ENCODE measurements at places on chromosomes 1 and 21.

DNA sequence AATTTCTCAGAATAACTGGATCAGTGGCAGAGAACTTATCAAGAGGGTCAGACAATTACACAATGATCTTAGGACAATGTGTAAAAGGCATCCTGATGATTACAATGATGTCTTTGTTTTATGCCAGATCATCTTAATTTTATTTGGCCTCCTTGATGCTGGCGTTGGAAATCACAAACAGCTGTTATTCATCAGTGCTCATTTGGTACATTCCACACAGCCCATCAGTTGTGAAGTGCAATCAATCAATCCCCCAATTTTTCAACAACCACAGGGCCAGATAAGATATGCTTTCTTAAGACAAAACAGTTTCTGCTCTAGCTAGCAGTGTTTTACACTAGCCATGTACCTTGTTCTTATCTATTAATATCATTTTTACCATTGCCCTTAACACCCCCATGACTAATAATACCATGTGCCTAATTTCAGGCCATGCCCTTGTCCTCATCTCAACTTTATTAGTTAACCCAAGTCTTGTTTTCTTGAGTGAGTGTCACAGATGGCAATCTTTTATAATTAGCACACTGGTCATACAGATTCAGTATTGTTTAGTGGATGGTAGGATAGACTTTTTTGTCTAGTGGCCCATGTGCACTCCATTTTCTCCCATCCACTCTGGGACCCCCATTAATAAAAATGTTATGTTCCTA lies 40.8 kb upstream of the COL24A1 start:
- no peak for DNase-seq

DNA sequence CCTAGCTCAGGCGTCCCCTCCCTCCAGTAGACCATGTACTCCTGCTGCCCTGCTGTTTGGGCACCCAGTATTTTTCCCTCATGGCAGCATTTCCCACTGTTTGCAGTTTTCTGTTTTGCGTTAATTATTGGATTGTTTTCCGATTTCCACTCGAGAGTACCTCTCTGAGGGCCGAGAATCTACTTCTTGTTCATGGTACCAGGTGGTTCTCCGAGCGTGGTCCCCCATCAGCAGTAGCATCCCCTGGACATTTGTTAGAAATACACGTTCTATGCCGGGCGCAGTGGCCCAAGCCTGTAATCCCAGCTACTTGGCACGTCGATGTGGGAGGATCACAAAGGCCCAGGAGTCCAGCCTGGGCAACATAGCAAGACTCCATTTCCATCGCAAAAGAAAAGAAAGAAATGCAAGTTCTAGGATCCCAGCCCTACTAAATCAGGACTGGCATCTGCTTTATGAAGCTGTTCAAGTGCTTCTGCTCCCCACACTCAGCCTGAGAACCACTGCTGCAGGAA lies 690 bp downstream of the RRP1 start:
- DNase-seq = no peak

DNA sequence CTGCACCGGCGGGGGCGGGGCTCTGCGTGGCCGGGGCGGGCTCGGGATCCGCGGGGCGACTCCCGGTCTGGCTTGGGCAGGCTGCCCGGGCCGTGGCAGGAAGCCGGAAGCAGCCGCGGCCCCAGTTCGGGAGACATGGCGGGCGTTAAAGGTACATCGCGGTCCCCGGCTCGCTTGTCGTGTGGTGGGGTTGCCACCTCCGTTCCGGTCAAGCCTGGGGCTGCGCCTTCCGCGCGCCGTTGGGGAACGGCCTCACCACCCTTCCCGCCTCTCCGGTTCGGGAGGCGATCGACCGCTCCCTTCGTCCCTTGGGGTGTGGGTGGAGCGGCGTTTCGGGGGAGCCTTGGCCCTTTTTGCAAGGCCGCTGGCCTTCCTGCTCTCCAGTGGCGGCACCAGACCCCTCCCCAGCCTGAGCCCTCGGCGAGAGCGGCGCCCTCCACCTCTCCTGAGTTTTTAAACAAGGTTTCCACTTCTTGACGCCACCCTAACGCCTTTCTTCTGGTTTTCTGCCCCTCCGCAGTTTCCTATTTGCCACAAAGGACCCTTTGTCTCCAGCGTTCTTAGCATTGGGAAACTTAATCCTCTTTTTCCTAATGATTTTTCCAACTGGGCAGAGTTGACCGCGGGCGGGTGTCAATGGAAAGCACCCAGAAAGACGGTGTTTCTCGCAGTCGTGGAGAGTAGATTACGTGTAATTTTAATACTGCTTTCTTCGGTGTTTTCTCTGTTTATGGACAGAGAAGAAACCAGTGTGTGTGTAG lies at the start of the genes LEPR and LEPROT:
Gene LEPR, plus strand, starts transcription at position 79 of the 761 bp plus-strand sequence. CDS start 144,898 bp downstream, outside the sequence.
Gene LEPROT, plus strand, starts transcription at position 79 of the 761 bp plus-strand sequence. Its CDS starts 57 bp downstream, at position 136.
- DNase-seq = no peak

DNA sequence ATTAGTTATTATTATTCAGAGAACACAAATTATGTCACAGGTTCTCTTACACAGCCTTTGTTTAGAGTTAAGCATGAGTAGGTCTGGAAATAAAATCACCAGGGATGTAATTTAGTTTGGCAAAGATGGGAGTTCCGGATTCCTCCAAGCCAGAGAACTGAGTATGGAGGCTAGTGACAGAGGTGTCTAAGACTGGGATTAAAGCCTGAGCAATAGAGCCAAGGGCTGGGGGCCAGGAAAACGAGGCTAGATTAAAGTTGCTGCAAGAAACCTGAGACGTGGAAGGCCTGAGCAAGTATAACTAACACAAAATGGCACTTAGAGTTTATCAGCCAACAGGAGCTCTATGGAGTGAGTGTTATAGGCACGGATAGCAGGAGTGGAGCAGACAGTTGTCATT lies 381.6 kb downstream of the SRGAP2C start:
- no peak for DNase-seq

- no peak for DNase-seq
These were observed 36.6 kb downstream of the CAPZB start for GRCh38 chr1:19448491-19449439.

DNA sequence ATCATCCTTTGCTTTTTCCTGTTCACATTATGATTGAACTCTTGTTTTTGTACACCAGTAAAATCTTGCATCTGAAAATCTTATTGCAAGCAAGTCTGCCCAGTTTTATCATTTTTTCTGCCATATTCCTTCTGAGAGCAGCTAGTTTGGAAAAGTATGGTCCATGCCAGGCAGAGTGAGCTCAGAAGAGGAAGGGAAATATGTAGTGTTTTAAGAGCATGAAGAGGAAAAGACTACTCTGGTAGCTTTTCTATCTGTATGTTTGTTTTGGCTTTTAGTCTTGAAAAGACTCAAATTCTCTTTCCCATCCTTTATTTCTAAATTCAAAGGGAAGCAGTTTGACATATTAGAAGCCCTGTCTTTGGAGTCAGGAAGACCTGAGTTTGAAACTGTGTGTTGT lies 125.8 kb downstream of the NFIA start:
- no peak for DNase-seq

DNA sequence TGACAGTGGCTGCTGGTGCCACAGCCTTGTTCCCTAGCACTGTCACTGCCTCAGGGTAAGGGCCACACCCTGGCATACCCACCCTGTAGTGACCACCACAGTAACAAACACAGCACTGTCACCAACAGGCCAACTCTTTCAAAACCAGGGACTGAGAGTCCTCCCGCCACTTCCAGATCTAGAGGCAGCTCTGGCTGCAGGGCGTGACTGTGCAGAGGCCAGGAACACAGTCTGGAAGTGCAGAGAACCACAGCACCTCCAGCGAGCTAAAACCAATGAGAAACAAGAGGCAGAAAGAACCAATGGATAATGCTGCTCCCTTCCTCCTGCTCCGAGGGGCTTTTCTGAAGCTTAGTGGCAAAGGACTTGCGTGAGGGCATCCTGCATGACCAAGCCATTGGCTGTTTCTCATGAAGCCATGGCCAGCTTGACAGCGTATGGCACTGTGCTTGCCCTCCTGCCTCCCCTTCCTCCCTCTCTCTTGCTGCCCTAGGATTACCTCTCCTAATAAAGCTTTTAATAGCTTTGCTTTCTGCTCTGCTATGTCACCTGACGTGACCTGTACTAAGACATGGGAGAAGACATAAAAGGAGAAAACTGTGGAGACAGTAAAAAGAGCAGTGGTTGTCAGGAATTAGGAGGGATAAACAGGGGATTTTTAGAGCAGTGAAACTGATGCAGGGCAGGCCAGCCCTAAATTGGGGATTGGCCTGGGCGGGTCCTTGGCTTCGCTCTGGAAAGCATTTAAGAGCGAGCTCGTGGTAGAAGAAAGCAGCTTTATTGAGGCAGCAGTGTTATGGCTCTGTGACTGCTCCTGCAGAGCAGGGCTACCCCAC lies 7.2 kb downstream of the PARP1 start:
- DNase-seq = no peak

DNA sequence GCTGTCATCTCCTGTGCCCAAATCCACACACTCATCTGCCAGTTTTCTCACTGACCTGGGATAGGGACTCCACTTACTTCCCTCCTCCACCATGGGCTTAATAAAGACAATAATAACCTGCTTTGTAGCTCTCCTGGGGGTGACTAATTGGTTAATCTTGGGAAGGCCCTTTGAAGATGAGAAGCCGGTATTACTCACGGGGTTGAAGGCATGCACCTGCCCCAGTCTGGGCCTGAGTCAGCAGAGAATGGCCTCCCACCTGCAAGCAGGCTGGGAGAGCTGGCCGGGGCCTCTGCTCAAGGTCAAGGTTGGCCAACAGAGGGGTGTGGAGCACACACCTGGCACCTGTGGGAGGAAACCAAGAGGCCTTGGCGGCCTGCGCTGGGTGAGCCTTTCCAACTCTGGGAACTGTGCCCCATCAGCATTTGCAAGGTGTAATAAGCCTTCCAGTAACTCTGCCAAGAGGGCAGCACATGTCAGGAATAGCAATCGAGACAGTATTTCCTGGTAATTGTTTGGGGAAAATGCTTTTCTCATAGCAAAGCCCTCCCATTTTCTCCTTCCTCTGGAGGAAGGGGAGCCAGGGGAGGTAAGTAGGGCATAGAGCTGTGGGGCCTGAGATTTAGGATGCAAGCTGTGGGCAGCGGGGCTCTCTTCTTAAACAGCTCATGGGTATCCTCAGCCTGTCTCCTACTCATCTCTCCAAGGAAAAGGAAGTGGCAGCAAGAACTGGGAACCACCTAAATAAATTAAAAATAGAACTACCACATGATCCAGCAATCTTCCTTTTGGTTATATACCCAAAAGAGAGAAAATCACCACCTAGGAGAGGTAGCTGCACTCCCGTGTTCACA lies 49.0 kb downstream of the TOMM20 start:
- DNase-seq = no peak

DNA sequence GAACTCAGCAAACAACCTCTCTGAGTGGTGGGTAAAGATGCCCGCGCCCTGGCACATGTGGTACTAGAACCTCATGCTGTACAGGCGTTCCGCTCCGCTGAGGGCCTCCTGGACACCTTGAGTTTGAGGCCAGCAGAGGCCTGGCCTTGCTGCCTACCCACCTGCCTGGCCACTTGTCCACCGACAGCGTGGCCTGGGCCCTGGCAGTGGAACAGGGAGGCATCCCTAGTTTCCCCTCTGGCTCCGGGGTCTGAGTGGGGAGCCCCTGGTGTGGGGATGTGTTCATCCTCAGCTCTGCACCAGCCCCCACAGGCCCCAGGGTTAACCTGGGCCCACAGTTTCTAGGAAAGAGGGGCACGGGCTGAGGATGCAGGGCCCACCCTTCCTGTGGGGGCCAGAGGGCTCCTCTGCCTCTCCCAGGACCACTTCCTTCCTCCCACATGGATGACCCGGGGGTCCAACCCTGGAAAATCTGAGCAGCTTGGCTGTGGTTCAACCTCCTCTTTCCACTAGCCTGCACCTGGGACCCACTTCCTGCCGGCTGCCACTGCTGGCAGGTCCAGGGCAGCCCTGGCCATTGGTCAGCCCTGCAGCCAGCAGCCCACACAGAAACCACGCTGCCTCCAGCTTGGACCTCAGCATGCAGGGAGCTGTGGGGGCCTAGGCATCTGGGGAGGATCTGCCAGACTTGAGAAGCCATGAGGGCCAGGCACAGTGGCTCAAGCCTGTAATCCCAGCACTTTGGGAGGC lies 53.3 kb upstream of the COL18A1 start:
- no peak for DNase-seq

DNA sequence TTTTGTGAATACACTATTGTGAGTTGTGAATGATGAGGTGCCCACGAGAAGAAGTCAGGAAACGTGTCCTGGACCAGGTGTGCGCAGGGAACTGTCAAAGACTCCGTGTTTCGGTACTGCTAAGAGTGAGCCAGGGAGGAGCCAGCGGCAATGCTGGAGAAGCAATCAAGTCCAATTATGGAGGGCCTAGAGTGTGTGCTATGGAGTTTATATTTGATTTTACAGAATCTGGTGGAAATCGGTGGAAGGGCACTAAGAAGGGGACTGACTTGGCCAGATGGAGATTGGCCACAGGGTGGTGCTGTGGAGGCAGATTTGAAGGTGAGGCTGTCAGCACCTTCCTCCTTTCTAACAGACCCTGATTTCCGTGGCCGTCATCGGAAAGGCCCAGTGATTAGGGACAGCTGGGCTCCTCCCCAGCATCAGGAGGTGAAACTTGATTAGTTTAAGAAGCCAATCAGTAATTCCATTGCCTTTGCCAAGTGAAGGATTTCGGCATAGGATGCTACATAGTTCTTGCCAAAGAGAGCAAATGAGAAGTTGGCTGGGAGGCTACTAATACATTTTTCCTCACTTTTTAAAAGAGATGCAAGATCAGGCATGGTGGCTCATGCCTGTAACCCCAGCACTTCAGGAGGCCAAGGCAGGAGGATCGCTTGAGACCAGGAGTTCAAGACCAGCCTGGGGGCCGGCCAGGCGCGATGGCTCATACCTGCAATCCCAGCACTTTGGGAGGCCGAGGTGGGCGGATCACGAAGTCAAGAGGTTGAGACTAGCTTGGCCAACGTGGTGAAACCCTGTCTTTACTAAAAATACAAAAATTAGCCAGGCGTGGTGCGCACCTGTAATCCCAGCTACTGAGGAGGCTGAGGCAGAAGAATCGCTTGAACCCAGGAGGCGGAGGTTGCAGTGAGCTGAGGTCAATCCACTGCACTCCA lies 7.0 kb downstream of the PTCH2 start:
- DNase-seq = peak; percentile 54

DNA sequence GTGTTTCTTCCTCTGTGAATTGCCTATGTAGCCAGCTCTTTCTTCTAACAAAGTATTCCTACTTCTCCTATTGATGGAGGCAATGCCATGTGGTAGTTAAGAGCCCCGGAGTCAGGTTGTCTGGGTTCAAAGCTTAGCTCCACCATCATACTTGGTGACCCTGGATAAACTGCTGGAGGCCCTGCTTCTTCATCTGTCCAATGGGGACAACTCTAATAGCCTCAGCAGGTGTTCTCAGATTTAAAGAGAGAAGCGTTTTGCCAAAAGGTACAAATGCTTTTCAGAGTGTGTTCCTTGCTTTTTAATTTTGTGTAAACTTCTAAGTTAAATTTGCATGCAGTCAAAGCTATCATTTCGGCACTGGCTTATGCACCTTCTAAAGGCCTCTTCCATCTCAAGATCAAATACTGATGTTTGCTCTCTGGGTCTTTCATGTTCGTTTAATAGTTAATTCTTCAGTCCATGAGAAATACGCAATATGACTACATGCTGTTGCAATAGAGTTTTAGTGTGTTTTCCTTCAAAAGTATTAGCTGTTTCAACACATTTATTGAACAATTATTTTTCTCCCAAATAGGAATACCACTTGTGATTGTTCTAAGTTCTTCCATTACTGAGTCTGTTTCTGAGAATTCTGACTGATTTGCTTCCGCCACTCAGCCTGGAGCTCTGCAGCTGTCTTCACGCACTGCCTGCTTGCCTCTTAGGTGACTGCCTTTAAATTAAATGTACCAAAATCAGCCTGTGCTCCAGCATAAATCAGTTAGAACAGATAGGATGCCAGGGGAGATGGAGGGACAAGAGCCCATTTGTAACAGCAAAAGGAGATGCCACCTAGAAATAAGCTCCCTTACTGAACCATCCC lies 75.6 kb downstream of the CAPZB start:
- DNase-seq = no peak

Measured in hematopoietic multipotent progenitor cell (in vitro differentiated cells).